ENCODE measurements at places on chromosomes 4 and X.

- no peak for DNase-seq
Observed at GRCh38 chr4:100268789-100269188, 78.5 kb upstream of the DDIT4L start.

DNA sequence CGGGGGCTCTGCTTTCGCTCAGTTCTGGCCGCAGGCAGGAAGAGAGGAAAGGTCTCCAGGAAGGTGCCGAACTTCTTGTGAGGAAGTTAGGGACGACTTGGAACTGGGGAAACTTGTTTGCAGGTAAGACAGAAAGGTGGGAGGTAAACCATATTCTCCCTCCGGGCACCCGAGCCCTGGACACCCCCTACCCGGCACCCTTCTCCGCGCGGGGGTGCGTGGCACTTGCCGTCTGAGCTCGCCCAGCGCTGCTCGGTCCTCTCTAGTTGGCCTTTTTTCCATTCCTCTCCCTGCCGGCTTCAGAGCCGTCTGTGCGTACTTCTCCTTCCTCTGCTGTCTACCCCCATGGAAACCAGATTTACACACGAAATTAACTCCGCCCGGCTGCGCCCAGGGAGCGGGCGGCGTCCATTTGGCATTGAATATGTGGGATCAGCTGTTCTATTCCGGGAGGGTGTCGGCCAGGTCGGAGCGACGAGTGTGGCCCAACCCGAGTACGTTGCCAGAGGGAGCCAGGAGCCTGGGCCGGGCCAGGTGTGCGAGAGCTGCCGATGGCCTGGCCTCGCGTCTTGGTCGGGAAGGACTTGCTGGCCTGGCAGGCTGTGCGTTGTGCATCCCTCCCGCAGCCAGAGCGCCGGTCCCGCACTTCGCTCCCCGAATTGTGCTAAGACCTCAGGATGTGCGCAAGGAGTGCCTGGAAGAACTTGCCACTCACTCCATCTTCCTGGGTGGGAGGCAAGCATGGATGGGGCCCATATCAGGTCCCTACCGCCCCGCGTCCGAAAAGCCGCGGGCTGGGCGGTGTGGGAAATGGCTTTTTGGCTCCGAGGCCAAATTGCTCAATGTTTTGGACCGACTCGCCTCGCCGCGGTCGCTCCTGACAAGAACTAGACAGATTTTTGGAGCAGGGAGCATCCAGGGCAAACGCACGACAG is 1.7 kb downstream of the PDGFRA start:
- DNase-seq: no peak

DNA sequence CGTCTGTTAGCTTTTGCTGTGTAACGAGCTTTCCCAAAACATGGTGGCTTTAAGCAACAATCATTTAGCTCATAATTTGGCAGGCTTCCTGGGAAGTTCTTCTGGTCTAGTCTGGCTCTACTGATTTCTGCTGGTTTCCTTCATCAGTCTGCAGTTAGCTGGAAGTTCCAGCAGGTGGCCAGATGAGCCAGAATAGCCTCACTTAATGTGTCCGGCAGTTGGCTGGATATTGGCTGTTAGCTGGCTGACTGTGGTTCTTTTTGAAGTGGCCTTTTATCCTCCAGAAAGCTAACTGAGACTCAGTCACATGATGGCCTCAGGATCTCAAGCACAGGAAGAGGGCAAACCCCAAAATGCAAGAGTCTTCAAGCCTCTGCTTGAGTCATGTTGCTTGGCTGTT is 34.9 kb downstream of the FTHL17 start:
- peak; percentile 3 for DNase-seq

GRCh38 chr4:108107101-108107500 is 61.6 kb downstream of the LEF1 start:
- DNase-seq: peak; percentile 22

DNA sequence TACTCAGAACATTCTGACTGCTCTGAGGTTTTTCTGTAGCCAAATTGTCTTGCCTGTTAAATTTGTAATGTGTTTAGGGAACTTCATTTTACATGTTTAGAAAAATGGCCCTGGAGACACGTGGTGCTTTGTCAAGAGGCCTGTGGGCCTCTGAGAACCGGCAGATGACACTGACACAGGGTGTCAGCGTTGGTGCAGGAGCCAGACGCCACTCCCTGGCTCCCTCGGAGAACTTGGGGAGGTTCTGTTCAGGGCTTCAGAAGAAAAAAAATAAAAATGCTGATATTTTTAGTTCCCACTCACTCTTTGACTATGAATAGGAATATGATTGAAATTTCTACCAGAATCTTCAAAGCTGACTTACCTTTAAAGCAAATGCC is 190.9 kb upstream of the GATB start:
- DNase-seq: no peak

DNA sequence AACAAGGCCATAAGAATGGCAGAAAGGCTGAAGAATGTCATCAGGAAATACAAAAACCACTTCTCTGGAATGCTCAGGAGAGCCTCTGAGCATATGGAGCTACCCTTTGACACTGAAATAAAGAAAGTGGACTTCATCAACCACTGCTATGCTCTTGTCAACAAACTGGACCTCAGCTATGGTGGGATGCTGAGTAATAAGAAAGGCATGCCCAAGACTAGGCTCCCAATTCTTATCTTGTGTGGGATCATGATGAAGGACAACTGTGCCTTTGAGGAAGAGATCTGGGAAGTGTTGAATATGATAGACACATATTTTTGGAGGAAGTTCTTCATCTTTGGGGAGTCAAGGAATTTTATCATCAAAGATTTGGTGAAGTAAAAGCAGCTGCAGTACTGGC is 86.9 kb upstream of the MAGEB16 start:
- no peak for DNase-seq

- no peak for DNase-seq
Observed at GRCh38 chr4:151649479-151649878, 111.3 kb downstream of the GATB start.

DNA sequence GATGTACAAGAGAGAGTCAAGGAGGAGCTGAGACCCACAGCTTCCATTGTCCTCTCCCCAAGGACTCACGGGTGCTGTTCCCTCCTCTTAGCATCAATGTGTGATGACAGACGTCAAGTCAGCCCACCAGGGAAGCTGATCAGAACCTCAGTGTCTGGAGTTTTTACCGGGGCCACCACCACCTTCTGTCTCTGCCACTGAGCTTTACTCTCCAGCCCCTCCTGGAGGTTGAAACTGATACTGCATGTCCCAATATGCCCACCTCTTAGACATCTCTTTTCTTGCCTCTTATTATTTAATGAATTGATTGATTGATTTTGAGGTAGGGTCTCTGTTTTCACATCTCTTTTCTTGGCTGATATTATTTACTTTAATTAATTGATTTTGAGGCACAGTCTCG is 10.3 kb upstream of the AKAP17A start:
- DNase-seq: peak; percentile 78

- DNase-seq: no peak
Observed at GRCh38 chrX:26783512-26784225, 567.7 kb downstream of the MAGEB5 start.

DNA sequence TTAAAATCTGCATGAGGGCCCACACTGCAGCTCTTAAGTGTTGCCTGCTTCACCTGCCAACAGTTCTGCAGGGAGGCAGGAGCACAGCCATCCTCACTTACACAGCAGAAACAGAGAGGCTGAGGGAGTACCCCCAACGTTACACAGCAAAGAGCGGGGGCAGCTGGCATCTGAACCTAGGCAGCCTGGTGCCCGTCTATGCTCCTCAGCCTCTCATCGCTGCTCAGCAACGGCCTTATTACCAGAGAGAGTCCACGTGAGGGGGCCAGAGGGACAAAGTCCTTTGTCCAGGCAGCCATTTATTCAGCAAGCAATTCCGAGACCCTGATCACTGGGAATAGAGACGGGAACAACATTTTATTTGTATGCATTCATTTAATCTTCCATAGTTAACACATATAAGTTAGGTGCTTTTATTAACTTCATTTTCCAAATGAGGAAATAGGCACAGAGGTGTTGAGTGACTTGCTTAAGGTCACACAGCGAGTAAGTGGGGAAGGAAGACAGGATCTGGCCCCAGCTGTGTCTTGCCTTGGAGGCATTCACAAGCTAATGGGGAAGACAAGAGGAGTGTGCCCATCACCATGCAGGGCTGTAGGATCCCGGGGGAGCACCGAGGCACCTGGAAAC is 52.2 kb upstream of the SORCS2 start:
- DNase-seq: no peak

DNA sequence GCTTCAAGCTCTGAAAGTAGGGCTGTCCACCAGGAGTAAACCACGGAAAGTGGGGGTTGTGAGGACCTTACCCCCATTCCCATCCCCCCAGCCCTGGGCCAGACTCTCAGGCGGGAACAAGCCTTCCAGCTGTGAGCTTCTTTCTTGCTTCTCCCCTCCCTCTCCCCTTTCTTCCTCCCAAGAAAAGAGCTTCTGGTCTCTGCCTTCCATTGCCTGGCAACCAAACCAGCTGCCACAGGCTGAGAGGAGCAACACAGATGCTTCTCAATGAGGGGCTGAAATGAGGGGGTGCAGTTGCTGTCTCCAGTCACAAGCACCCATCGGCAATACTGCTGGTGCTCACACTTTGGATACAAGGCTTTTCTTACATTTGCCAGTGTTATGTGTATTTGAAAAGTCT is 72.5 kb downstream of the SLC16A2 start:
- DNase-seq: no peak

DNA sequence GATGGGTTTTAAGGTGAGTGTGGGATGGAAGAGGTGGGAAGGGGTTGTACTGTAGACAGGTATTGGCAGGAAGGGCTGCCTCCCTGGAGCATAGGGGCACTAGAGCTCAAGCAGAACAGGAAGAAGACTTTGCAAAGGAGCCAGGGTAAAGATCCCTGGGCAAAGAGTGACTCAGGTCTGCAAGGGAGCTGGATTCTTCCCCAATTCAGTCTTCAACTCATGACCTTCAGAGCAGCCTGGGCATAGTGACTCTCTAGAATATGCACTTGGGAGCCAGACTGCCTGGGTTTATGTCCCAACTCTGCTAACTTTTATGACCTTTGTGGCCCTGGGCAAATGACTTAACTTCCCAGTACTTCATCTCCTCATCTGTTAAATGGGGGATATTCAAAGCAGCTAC is 4.0 kb downstream of the LONRF3 start:
- DNase-seq: no peak

- DNase-seq: no peak
Observed at GRCh38 chr4:87851953-87852352, 19.2 kb downstream of the MEPE start.

DNA sequence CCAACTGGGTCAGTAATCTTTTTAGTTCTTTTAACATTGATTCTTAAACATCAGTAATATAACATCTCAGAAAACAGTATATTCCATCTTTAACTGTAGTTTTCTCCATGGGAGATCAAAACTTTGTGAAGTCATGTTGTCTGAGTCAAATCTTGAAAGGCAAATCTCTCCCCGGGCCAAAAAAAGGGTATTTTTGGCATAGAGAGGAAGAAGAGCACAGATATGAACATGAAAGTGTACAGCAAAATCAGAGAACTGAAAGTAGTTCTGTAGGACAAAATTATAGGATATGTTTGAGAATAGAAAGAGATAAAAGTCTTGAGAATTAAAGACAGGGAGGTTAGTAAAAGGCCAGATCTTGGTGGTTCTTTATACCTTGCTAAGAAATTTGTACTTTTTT is 176.4 kb upstream of the GYPA start:
- no peak for DNase-seq

- no peak for DNase-seq
Observed at GRCh38 chrX:20609916-20610415, 343.3 kb upstream of the RPS6KA3 start.

DNA sequence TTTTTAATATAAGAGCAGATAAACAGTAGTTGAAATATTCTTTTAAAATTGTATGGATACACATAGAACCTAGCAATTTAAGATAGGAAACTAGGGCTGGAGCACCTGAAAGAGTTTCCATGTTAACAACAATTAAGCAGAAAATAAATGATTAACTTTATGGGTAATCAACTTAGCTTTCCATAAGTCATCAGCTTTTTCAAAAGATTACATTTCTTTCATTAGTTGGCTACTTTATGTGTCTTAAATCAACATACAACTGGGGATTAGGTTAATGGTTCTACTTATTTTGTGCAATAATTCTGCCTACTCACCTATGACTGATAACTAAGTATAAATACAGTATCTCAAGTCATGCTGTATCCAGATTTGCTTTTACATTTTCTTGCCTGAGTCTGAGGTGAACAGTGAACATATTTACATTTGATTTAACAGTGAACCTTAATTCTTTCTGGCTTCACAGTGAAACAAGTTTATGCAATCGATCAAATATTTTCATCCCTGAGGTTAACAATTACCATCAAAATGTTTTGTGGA is at the start of gene ANXA10:
Gene ANXA10 (plus strand): TSS at position 362 of the 537 bp plus-strand sequence. CDS start 164 bp downstream, at position 526.
- DNase-seq: no peak

- no peak for DNase-seq
Observed at GRCh38 chr4:140068271-140068670, 85.7 kb downstream of the MAML3 start.

DNA sequence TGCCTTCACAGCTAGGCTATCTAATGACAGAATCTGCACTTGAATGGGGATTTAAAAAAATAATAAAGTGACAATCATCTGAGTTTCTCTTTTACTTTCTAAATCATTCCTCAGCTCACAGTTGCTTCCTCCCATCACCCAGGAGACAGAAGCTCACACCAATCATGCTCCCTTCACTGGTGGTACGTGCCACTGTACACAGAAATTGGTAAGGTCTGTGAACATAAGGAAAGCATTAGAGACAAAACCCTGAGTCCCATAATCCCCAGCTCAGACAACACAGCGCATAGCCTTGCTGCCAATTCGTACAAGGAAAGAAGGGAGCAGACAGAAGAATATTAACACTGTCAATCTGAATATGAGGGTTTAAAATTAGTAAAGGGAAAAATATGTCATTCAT is 133.1 kb downstream of the IDS start:
- DNase-seq: no peak

DNA sequence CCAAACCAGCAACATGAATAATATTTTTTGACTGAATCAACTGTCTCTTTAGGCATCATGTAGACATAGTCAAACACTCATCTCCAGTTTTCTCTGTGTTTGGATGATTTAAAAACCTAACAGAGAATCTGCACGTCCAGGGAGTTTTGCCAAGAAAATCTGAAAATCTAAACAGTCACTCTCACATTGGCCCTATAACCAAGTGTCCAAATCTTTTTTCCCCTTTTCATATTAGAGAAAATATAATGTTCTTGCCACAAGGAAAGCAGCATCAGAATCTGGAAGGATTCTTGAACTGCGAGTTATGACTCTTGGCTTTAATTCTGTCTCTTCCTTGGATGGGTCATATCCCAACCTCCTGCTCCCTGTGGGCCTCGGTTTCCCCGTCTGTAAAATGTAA is 8.8 kb upstream of the CHRDL1 start:
- DNase-seq: no peak
